ENCODE measurements at places on chromosomes 5 and 9. TPM values are rescaled to one million over a fixed set of nuclear protein-coding genes. Genes with fewer than 3 reads are reported as not detected.

Gene PCDHGB5
- not detected for total RNA-seq

Gene CCDC127
- total RNA-seq: 4.5 TPM

Gene KIF20A
- 43.9 TPM for total RNA-seq

Gene HEMGN
- not detected for total RNA-seq

Gene SAXO1
- not detected for total RNA-seq

Gene SPDL1
- 16.9 TPM for total RNA-seq

Gene EIF4E1B
- not detected for total RNA-seq

Gene MLANA
- not detected for total RNA-seq

Gene NLN
- 61.0 TPM for total RNA-seq

Gene FOXD4L5
- not detected for total RNA-seq

Gene SLC36A2
- not detected for total RNA-seq

Gene RAD1
- total RNA-seq: 42.8 TPM

Gene FBP2
- total RNA-seq: not detected

Gene MYOZ3
- total RNA-seq: not detected

Gene OSTF1
- total RNA-seq: 12.4 TPM

Gene PCDHGA9
- total RNA-seq: not detected

Gene KCNV2
- total RNA-seq: not detected

Gene TMEM174
- not detected for total RNA-seq

Gene ARL14EPL
- not detected for total RNA-seq

Gene KCNIP1
- total RNA-seq: not detected

Gene PCDHGA3
- not detected for total RNA-seq

Gene PTGR1
- 95.6 TPM for total RNA-seq

Gene DDX4
- not detected for total RNA-seq

Gene KIAA1958
- total RNA-seq: 6.9 TPM

Gene ARHGEF37
- total RNA-seq: 3.8 TPM

Gene LOX
- 60.5 TPM for total RNA-seq

Gene LCN10
- not detected for total RNA-seq

Gene MEF2C
- total RNA-seq: 0.24 TPM

Gene CMYA5
- total RNA-seq: not detected

Gene RNF208
- total RNA-seq: not detected

Gene TAF11L10
- total RNA-seq: not detected

Gene ERAP2
- total RNA-seq: 22.5 TPM

Gene LIFR
- 13.7 TPM for total RNA-seq

Gene FAM81B
- total RNA-seq: not detected

Gene PTGER4
- total RNA-seq: 3.4 TPM

Gene C5orf22
- total RNA-seq: 0.64 TPM

Gene REXO4
- 27.5 TPM for total RNA-seq

Gene STK32A
- not detected for total RNA-seq

Gene TAF7
- total RNA-seq: 109 TPM

Gene PCDHB13
- total RNA-seq: 0.93 TPM

Gene BHMT2
- 53.9 TPM for total RNA-seq

Gene LCN1
- not detected for total RNA-seq

Gene CCDC107
- total RNA-seq: 19.6 TPM

Gene PCDHGC4
- total RNA-seq: not detected

Gene SPINK13
- 0.14 TPM for total RNA-seq

Gene ANKRD31
- total RNA-seq: 0.07 TPM

Gene NEUROG1
- total RNA-seq: not detected

Gene OR1J2
- total RNA-seq: not detected

Gene RXFP3
- total RNA-seq: not detected

Gene STING1
- total RNA-seq: 16.8 TPM

Data from Caki2 (cell line).